ENCODE measurements at places on chromosomes 3 and 15.

GRCh38 chr15:77470235-77470634, 49.5 kb downstream of the HMG20A start:
- DNase-seq, result no peak

DNA sequence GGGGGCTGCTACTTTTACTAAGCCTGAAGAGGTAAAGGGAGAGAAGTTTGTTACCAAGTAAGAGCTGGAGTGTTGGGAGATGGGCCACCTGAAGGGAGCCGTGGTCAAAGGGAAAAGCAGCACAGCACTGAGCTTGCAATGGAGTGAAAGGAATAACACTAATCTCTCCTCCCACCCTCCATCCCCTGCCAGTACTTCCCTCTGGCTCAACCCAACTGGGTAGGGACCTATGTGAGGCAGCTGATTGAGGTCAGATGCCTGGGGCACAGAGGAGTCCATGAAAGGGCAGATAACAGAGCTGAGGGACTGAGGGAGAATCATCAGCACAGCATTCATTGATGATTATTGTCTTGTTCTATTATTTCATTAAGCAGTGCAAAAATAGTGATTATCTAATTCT, 212.4 kb upstream of the TBC1D5 start:
- DNase-seq, result no peak

DNA sequence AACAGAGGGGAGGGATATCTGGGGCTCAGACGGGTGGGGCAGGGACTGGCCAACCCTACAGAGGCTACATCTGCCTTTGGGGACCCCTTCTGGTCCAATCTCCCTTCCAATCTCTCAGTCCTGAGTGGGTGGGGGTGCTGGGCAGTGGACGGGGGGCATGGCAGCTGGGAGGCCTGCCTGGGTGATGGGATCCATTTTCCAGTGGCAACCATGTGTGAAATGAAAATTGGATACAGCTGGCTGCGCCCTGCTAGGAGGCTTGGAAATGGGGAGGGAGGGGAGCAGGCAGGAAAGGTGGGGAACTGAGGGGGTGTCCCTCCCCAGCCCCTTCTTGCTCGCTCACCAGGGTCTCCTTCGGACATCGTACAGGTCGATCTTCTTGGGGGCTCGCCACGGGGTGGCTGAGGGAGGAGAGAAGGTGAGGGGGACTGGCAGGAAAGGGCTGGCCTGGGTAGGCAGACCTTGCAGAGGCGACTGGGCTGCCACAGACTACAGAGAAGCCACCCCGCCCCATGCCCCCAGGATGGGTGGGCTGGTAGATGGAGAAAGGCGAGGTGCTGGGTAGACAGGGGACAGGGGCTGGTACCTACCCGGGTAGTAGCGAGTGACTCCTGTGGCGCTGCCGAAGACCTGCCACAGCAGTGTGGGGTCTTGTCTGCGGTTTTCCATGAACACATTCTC, 21.2 kb upstream of the TMEM115 start:
- DNase-seq, result no peak

GRCh38 chr3:50648313-50648712, 26.4 kb upstream of the DOCK3 start:
- DNase-seq, result no peak

DNA sequence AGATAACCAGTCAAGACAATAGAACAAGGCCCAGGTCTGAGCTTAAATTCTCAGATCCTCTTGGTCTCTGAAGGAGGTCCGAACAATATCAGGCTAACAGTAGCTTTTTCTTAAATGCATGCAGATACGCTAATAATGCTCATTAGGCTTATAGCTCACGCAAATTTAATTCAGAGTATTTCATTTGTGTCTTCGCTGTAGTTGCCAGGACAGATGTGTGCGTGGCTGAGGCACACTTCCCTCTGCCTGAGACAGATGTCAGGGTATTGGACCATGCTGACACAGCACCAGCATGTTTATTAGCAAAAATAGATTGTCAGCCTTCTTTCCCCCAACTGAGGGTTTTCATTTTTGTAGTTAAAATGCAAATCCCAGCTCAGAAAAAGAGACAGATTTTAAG, 102.9 kb upstream of the BFSP2 start:
- no peak for DNase-seq

DNA sequence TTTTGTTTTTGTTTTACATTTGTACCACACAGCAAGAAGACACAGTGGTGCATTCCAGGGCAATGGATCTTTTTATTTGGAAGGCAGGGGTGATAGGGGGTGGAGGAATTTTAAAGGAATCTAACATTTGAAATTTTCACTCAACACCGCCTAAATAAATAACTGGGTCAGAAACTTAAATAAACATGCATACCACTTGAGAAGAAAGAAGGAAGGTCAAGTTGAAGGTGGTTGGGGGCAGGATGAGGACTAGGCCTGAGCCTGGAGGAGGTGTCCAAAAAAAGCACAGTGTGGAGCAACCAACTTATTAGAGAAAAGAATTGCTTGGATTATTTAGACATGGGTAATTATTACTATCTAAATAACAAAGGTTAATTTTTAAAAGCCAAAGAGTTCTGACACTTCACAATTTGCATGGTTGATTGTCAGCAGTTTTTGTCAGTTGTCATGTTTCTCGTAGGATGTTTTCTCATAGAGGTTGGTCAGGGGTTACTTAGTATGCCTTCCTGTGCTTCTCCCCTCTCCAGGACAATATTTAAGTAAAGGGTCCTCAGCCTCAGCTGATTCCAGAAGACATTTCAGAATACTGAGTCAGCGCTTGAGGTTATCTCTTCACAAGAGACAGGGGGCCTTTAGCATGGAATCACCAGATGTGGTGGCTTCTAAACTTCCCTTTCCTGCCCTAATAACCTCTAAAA, 173.7 kb upstream of the SLC2A2 start:
- DNase-seq, result no peak

GRCh38 chr3:128231606-128232005, 78.3 kb downstream of the EEFSEC start:
- no peak for DNase-seq

DNA sequence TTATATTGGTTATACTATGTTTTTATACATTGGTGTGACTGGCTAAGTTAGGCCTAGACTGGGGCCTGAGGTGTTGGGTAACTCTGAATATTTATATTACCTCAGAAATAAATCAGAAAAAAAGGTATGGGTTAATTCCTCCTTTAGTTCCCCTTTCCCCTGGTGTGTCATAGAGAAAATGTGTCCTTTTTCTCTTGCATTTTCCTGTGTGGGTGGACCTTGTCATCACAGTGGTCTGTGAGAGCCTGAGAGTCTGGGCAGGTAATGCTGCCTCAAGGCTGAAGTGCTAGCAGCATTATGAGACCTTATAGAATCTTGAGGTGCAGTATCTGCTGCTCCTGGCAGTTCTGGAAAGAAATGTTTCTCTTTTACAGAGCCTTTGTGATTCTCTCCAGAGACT, 69.7 kb downstream of the PCOLCE2 start:
- no peak for DNase-seq

GRCh38 chr3:141360888-141361598, 7.3 kb upstream of the ZBTB38 start:
- DNase-seq, result peak; percentile 80

- no peak for DNase-seq
Measured at GRCh38 chr15:74272812-74273211, 36.7 kb downstream of the CCDC33 start.

DNA sequence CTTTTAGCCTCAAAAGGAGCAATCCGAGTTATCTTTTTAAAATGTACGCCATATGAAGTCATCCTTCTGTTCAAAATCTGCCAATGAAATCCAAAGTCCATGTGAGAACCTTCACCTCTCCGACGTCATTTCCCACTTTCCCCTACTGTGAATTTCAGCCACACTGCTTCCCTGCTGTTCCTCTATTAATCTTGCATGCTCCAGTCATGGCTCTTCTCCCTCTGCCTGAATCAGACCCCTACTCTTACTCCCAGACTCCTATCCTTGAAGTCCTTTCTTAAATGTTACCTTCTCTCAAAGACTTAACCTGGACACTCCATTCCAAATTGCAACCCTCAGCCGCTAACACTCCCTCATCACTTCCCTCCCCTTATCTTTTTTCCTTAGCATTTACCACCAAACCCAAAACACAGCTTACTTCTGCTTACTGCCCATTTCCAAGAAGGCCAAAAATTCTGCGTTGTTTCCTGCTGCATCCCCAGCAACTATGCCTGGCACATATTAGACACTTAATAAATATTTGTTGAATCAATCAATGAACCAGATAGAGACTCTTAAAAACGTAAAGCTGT, 1.2 kb downstream of the NKIRAS1 start:
- peak; percentile 59 for DNase-seq

- no peak for DNase-seq
Measured at GRCh38 chr15:66805202-66805885, 103.3 kb downstream of the SMAD6 start.

DNA sequence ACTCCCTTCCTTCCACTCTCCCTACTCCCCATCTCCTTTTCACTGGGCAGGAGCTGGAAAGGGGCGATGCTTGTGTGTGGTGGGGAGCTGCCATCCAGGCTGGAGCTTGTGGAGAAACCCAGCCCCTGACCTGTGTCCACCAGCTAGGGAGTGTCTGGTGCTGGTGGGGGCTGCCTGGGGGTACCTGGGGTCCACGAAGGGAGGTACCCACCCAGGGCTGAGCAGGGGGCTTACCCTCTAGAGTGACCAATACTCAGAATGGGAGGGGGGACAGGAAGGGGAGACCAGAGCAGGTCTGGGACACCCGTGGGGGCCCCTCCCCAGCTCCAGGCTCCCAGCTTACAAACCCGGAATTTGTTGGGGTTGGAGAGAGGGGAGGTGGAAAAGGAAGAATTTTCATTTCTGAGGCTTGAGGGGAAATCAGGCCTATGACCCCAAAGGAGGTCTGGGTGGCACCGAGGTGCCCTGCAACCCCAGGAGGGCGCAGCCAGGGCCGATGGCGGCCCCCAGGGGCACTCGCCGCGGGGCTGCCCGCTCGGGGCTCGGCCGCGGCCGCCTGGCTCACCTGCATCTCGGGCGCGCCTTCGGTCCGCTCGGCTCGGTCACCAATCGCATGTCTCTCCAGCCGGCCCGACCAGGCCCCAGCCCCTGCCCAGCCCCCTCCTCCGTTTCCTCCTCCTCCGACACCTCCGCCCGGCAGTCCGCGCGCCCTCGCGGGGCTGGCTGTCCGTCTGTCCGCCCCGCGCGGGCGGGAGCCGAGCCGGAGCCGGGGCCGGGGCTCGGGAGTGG, 773 bp downstream of the LINGO1 start:
- DNase-seq, result no peak

DNA sequence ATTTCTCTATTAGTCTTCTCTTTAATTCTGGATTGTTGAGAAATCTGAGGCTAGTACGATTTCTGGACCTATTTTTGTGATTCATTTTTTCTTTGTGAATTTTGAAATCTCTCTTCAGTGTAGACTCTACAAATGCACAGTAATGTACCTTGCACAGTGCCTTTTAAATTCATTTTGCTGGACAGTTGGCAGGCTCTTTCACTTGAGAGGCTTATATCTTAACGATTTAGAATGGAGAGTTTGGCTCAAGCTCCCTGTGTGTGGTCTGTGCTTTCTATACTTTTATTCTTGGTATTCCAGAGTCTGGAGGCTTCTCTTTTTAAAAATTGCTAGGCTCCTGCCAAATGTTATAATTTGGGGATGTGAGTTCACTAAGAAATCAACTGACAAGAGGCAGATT, 8.8 kb downstream of the CRYBG3 start:
- DNase-seq, result no peak

- no peak for DNase-seq
Measured at GRCh38 chr3:195829897-195830254, 18.1 kb upstream of the MUC4 start.

DNA sequence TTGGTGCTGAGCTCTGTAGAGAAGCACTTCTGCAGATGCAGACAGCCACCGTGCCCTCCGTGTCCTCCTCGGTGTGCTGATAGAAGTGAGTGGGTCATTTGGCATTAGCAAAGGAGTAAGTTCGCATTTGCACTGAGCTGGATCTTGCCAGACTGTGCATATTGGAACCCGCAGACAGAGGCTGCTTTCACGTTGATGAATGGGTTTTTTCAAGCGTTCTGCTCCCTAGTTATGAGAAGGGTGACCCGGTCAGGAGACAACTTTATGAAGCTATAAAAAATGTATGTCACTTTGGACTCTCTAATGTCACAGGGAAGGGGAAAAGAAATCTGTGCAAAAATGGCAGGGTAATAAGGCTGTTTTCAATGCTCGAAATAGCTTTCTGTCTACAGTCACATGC, 739.4 kb downstream of the MCTP2 start:
- no peak for DNase-seq

GRCh38 chr3:194741916-194742315, 56.2 kb downstream of the FAM43A start:
- no peak for DNase-seq

GRCh38 chr3:45124352-45124751, 21.8 kb downstream of the CDCP1 start:
- DNase-seq, result no peak

GRCh38 chr3:124078953-124079911, 87.3 kb upstream of the ROPN1 start:
- DNase-seq, result peak; percentile 41

DNA sequence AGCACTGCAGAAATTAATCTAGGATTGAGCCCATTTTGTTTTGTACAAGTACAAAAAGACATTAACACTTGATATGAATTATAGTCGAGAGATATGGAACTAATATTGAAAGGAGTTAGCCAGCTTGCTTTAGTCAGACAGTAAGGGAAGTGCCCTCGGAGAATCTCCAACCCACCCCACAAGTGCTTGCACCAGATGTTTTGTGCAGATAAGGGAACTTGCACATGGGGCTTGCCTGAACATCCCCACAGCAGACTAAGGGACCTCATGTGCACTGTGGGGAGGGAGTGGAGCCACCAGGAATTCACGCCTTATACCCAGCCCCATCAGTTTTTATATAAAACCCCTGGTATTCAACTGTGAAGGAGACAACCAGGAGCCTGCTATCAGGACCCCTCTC, 122.3 kb downstream of the EFHB start:
- DNase-seq, result no peak

GRCh38 chr15:27222479-27222878, 251.5 kb downstream of the GABRG3 start:
- no peak for DNase-seq

DNA sequence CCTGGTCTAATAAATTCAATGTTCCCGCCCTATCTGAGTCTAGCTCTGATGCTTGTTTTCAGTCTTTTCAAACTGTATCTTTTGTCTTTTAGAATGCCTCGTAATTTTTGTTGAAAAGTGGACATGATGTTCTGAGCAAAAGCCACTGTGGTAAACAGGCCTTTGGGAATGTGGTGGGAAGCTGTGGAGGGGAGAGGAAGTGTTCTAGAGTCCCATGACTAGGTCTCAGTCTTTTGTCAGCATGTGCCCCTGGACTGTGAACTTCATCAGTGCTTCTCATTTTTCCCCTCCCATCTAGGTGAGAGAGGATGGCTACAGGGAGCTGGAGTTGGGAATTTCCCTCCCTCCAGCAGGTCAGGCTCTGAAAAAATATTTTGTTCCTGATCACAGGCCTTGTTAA, 33.7 kb downstream of the SUSD5 start:
- no peak for DNase-seq

GRCh38 chr3:113783980-113784379, 37.1 kb downstream of the ATP6V1A start:
- no peak for DNase-seq
